CD8-positive, alpha-beta memory T cell (primary cell): ENCODE measurements at places on chromosomes 7 and 10.

GRCh38 chr10:86699125-86699524 is 30.8 kb downstream of the LDB3 start:
- no peak for DNase-seq

GRCh38 chr7:93578762-93579161 is 4.2 kb upstream of the CALCR start:
- DNase-seq = no peak

DNA sequence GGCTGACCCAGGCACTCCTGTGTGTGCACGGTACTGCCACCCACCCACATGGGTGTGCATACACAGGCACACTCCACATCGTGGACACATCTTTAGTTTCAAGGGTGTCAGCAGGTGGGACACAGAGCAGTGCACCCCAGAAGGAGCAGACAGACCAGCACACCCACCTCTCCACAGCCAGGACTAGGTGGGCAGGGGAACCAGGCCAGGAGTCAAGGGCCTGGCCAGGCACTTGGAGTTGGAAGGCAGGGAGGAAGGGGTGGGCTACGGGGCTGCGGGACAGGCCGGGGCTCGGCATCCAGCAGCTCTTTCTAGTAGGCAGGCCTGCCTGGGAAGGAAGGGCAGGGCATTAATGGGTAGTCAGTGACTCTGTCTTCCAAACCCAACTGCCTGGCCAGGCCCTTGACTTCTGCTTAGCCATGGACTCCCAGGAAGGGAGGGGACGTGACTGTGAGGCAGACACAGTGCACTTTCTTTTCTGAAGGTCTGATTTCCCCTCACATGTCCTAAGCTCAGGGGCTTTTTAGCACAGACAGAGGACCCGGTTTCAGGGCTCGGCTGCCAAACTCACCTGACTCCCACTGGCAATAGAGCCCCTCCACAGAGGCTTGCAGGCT is 14.6 kb downstream of the RASGEF1A start:
- DNase-seq = no peak

- DNase-seq = no peak
Measured at GRCh38 chr7:68176974-68177373, 1180.3 kb downstream of the TYW1 start.
